ENCODE measurements at places on chromosomes 4 and X.

DNA sequence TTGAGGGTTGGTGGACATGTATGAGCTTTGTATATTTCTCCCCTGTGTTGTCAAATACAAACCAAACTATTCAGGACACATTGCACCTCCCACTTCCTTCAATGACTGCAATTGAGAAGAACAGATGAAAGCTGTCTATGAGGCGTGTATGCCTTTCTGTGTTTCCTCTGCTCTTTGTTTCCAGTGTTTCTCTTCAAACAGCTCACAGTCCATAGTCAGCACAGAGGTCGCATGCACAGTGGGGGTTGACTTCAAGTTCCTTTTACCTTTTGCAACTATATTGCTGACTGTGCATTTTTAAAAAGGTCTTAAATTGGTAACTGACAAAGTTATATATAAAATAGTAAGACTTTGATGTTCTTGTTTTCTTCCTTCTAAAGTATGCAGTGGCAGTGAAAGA lies 957.8 kb downstream of the C4orf33 start:
- no peak for DNase-seq

GRCh38 chr4:13267091-13267490 lies 217.0 kb downstream of the RAB28 start:
- DNase-seq, result no peak

DNA sequence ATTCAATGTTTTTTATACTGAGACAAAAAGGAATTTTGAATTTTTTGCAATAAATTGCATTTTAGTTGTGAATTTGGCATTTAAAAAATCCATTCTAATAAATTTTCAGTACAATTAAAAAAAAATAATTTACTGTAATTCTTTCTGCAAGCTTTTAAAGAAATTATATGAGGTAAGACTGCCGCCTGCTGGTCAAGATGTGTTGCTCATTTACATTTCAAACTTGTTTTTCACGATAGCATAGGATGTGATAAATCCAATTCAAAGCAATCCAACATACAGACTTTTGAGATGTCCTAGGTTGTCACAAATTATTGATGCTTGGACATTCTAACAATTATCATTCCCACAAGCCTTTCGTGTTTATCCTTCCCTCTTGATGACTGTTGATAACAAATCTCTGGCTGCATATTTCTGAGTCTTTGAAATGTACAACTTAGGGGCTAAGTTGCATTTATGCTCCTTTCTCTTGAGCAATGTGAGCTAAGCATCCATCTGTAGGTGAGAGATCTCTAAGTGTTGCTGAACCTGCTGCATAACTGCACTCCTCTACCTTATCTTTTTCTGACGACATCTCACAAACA lies 21.7 kb upstream of the MFAP3L start:
- DNase-seq, result peak; percentile 6

DNA sequence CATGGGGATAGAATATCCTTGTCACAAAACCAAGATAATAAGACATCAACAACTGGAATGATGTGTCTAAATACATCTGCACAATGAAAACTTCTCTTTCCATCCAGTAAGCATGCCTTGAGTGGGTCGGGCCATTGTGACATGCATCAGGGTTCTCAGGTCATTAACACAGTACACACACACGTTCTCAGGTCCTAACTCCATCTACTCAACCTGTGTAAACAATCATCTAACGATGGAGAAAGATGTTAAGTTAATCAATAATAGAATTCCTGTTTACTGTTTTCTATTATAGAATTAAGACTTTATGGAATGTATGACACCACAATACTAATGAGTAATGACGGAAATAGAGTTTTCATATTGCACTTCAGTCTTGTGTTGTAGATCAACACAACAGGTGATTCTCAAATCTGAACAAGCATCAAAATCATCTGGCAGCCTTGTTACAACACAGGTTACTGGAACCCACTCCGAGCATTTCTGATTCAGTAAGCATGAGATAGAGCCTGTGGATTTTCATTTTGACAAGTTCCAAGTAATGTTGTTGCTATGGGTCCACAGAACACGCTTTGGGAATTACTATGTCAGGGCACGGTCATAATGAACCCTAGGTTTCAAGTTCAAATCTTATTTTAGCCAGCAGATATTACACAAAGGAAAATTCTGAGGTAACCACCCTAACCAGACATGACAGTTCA lies 315.8 kb upstream of the TEX13C start:
- DNase-seq, result no peak

DNA sequence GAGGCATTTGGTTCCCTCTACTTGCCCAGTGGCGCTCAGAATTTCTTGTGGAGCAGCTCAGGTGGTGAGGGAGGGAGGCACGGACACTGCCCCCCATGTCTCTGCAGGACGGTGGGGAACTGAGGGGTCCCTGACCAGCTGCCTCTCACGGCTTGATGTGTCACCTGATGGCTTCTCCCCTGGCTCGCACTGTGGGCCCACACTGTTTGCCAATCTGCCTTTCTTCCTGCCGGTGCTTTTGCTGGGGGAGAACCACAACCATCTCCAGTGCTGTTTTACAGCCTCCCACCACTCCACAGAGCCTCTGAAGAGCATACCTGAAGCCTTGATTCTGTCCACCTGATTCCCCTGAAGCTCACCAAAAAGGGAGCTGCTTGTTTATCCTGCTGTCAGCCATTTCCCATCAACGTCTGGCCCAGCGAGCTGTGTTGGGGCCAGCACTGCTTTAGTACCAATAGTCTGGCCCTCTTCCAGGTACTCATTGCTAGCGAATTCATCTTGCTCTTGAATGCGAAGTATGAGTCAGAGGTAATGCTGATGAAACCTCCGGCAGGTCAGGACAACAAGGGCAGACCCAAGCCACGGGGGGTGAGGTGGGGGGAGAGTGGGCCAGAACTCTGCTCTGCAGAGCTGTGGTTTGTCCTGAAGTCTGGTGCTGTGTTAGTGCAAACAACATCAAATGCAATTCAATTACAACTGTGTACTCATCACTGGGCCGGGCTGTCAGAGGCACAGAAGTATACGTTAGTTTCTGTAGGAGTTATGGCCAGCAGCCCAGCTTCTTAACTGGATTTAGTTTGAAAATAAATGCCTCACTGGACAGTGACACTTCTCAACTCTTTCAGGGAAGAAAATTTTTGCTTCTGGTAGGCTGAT lies 208.3 kb upstream of the JADE1 start:
- peak; percentile 82 for DNase-seq

DNA sequence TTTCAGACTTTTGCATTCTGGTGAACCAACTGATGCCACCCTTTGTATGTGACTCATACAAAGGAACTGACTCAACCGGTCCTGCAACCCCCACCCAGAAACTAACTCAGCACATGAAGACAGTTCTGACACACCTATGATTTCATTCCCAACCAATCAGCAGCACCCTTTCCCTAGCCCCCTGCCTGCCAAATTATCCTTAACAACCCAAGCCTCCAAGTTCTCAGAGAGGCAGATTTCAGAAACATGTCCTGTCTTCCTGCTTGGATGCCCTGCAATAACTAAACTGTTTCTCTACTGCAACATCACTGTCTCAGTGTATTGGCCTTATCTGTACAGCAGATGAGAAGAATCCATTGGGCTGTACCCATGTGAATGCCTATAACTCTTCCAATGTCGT lies 284.7 kb downstream of the CAMK2D start:
- no peak for DNase-seq

DNA sequence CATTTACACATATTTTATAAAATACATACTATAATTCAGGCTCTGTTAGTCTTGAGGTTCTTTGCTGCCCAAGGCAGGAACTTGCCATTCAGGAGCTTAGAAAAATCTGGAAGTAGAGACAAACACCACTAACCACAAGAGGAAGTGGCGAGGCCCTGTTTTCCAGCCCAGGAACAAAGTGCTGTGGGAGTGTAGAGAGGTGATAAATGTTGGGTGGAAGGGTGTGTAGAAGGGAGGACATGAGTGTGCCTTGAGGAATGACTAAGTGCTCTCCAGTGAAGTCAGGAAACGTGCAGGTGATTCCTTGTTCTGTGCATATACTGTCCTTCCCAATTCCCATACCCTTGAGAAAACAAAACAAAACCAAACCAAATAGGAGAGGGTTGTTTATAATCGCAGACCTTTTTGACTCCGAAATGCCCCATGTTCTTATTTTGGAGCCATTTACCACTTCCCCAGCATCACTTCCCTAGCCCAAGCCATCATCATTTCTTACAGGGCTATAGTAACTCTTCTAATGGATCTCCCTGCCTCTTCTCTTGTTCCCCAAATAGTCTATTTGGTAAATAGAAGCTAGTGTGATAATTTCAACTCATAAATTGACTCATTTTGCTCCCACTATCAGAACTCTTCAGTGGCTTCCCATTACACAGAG lies 83.2 kb downstream of the GPAT3 start:
- no peak for DNase-seq

GRCh38 chr4:165872461-165873297 lies at the start of gene TLL1:
Gene TLL1, plus strand, starts transcription at chr4:165873237. Its CDS starts 668 bp downstream, at chr4:165873905.
- DNase-seq, result no peak

DNA sequence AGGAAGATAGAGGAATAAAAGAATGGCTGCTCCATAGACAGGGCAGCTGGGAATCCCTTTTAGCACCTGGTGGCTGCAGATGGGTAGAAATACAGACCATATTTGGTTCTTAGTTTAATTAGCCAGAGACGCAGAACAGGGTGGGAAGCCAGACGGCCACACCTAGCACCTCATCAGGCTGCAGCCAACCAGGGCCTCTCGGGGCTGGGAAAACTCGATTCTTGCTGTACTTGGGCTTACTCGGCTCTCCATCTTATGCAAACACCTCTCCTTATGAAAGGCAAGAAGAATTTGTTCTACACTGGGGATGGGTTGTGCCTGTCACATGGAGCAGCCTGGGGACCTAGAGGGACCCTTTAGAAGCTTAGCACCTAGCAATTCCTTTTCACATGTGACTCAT lies 19.7 kb downstream of the IRAK1 start:
- DNase-seq, result no peak

- DNase-seq, result no peak
Observed at GRCh38 chrX:41234962-41235361, 99.0 kb upstream of the DDX3X start.

DNA sequence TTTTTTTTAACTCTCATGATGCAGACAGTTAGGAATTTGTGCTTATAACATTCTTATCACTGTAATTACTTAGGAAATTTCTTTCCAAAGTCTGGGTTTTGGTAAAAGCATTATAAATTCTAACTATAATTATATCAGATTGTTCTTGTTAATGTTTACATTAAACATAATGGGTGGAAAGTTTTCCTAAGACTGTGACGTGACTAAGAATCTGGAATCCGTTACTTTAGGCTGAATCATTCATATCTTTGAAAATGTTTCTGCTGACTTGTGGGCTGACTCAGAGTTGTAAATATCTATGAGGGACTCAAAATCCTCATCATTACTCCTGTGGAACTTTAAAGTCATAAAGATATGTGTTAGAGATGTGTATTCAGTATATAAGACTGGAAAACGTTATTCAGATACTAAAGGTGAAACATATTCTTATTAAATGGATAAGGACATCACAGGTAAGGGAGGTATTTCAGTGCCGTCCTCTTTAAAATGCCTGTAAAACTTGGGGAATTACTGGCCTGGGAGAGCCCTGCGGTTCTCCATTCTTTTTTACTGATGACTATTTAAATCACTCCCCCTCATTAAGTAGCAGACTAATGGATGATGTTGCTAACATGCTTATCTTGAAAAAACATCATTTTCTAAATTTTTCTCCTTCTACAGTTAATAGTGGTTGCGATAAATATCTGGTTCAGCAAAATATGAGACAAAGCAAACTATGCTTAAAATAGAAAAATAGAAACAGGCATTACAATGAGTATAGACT lies 159.0 kb downstream of the DCLK2 start:
- DNase-seq, result no peak

GRCh38 chrX:72652082-72652481 lies 62.0 kb downstream of the PHKA1 start:
- no peak for DNase-seq

GRCh38 chr4:185912779-185913178 lies 100.8 kb upstream of the SORBS2 start:
- DNase-seq, result no peak

DNA sequence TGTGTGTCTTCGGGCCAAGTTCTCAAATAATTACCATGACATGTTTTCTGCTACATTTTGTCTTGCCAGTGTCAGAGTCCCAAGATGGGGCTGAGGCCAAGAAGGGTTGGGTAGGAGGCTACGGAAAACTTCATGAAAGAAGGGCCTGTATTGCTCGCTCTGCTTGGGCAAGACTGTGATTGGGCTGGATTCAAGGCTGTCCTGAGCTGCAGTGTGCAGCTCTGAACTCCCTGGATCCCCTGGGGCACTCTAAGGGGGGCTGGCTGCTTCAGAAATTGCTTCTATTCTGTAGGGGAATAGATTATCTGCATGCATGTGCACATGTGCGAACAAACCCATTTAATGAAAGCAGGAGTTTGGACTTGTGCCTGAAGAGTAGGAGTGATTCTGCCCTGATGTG lies 13.6 kb downstream of the TSPAN6 start:
- no peak for DNase-seq

GRCh38 chr4:84875636-84876371 lies 90.7 kb downstream of the WDFY3 start:
- DNase-seq, result no peak

GRCh38 chrX:31508338-31508737 lies 436.5 kb upstream of the FTHL17 start:
- no peak for DNase-seq

GRCh38 chrX:105463473-105463872 lies 243.0 kb upstream of the TEX13A start:
- DNase-seq, result no peak

GRCh38 chrX:120251471-120252011 lies 929 bp downstream of the ZBTB33 start:
- DNase-seq, result no peak

- DNase-seq, result no peak
Observed at GRCh38 chrX:78661836-78662235, 2.7 kb upstream of the RTL3 start.

DNA sequence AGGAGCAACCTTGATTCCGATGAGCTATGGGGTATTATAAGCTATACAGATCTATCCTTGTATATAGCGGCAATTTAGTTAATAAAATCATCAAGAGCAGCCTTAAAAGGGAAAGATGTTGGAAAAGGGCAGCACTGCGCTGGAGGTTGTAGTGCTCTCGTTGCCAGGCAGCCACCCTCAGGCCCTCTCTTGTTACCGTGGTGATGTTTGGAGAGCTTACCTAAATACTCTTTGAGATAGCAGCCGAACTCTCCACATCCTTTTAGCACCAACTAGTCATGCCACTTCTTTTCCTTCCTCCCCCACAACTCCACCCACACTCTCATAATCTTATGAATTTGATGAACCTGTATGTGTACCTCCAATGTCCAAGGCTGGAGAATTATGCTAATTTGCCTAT lies 3.8 kb upstream of the RADX start:
- no peak for DNase-seq

GRCh38 chr4:73692254-73692653 lies 48.1 kb upstream of the CXCL8 start:
- DNase-seq, result no peak

GRCh38 chr4:82861529-82861928 lies 29.4 kb downstream of the SEC31A start:
- DNase-seq, result no peak

DNA sequence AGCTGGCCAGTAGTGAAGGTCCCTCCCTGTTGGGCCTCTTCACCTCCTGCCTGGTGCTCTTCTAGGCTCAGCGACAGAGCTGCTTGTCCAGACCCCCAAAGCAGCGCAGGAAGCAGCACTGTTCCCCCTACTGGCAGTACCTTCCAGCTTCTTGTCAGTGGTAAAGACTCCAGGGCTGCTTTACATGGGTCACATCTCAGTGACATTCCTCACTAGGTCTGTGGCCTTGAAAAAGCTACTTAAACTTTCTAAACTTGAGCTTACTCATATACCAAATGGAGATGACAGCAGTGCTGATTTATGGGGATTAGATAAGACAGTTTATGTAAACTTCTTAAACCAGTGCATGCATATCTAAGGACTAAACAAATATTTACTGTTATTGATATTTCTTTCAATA lies 117.3 kb downstream of the FAT4 start:
- DNase-seq, result no peak

Data from NCI-H2107 (cell line).